WTC11 (cell line): ENCODE measurements at places on chromosomes 6 and 20. TPM values are rescaled to one million over a fixed set of nuclear protein-coding genes. Genes with fewer than 3 reads are reported as not detected.

Gene SUMO4
- 0.55 to 1.2 TPM (median 0.73 TPM) in 3 replicates for total RNA-seq

DNA sequence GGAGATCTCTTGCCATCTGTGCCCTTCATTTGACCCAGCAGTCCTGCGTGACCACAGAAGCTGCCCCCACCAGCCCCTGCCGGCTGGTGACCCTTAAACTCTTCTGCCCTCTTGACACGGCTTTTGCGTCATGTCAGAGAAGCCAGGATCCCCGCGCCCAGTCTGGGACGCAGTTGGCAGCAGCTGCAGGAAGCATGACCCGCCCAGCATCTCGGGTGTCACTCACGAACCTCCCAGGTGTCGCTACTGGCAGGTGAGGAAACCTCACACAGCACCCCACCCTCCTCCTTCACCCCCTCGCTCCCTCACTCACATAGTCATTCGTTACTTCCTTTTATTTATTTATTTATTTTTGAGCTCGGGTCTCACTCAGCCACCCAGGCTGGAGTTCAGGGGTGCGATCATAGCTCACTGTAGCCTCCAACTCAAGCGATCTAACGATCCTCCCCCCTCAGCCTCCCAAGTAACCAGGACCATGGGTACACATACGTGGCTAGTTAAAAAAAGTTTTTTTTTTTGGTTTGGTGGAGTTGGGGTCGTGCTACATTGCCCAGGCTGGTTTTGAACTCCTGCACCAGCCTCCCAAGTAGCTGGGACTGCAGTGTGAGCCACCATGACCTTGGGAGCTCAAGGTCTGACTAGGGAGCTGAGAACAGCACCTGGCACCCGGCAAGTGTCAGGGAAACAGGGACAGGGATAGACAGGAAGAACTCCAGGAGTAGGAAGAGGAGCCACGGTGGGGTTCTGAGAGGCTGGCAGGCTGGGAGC lies 14.1 kb upstream of the SPDEF start:
- DNase-seq = no peak

Gene C6orf15
- total RNA-seq = not detected in 3 replicates

- DNase-seq = no peak
These were observed 106.7 kb upstream of the SAMD5 start for GRCh38 chr6:147401779-147402178.

DNA sequence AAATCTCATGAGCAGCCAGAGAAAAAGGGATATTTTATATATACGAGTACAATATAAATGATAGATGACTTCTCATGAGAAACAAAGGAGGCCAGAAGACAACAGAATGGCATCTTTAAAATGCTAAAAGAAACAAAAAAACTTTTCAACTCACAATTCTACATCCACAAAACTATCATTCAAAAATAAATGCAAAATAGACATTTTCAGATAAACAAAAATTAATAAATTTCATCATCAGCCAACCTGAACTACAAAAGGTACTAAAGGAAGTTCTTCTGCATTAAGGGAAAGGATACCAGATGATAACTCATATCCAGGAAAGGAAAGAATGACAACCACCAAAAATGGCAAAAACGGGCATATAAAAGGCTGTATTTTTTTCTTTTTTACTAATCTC lies 27.9 kb upstream of the ANKRD60 start:
- no peak for DNase-seq

Gene HLA-B
- 124 to 149 TPM (median 141 TPM) in 3 replicates for total RNA-seq

Gene FOXF2
- total RNA-seq = 0.07 to 0.11 TPM in 2 of 3 replicates, not detected in the other
